ENCODE measurements at places on chromosomes 6 and 20.

- no peak for DNase-seq
These were observed 108.5 kb downstream of the DHX35 start for GRCh38 chr20:39070484-39071231.

GRCh38 chr6:63635588-63636517 is at the start of gene PHF3:
TSS of gene PHF3 (plus strand) at chr6:63635802. CDS start at chr6:63646552, 10,750 bp downstream.
- DNase-seq = peak; percentile 85

GRCh38 chr6:21402368-21402767 is 191.2 kb upstream of the SOX4 start:
- DNase-seq = no peak

DNA sequence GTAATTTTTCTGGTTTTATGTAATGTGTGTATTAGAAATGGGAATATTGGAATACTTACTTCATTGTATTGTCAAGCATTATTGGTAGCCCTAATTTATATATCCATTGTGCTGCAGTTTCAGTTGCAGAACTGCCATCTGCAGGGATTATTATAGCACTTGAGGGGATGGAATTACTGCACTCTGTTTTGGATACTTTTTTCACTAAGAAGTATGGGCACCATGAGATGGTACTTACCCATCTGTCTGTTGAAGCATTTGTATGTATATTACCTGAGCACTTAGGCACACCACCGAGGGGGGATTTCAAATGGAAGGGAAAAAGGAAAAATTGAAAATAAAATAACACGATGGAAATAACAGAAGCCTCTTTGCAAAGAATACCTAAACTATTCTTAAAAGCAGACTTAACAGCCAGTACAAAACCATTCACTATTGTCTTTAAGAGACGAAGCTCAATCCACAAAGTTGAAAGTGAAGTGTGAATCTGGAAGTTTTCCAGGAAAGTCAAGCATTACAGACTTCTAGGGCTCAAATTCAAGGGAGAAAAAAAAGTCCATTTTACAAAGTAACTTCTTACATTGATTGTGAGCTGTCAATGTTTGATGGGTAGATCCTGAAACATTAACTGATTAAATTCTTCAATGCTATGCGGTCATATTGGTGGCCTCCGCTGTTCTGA is 318.7 kb downstream of the SOX4 start:
- DNase-seq = no peak

DNA sequence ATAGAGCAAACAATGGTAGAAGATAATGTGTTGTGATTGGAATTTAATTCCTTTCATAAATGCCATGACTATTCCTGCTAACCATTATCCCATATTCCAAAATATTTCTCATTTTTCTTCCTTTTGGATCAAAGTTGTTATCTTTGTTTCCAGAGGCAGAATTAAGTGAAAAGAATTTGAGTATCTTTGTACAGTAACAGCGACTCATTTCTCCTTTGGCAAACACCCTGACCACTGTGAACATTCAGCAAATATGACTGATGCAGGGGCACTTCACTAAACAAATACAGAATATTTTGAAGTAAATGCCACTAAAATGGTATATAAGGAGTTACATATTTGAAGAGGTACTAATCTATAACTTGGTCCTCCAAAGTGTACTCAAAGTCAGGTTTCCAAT is 105.0 kb upstream of the LAMP5 start:
- no peak for DNase-seq

- DNase-seq = no peak
These were observed 36.3 kb downstream of the CARMIL1 start for GRCh38 chr6:25315194-25316177.

- no peak for DNase-seq
These were observed 41.4 kb upstream of the MYL9 start for GRCh38 chr20:36499723-36500501.

All from activated gamma-delta T cell (primary cell).